ENCODE measurements at places on chromosomes 2 and 18.

DNA sequence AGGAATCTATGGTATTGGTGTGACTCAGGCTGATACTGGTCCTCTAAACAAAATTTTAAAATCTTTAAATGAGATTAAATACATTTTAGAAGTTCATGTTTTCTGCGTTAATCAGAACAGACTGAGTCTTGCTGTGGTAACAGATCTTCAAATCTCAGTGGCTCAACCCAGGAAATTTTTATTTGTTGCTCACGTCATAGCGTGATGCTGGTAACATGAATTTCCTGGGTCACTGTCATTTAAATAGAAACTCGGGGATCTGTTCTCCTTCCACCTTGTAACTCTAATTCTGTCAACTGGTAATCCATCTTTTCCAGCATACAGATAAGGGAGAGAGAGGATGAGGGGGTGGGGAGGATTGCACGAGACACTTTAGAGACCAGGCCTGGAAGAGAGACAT lies 90.0 kb downstream of the CDC42EP3 start:
- no peak for DNase-seq

- DNase-seq, result peak; percentile 88
Measured at GRCh38 chr2:156400706-156401678, 35.2 kb upstream of the GPD2 start.

DNA sequence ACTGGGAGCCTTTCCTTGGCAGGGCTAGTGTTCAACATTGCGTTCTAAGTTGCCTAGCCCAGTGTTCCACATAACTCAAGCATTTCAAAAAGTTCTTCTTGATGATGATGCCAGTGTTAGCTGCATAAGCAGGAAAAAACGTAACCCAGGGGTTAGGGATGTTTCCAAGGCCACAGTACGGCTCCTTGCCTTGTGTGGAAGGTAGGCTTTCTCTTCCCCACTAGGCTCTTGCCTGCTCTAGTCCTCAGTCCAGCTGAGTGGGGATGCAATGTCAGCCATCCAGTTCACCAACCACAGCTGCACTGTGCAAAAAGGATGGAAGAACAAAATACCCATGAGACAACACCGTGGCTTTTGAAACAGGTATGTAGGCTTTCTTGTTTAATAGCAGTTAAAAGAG lies 28.0 kb upstream of the CYP26B1 start:
- no peak for DNase-seq

- DNase-seq, result peak; percentile 6
Measured at GRCh38 chr2:71932780-71933466, 214.7 kb downstream of the CYP26B1 start.

GRCh38 chr2:156211318-156211717 lies 121.2 kb downstream of the NR4A2 start:
- no peak for DNase-seq

- DNase-seq, result no peak
Measured at GRCh38 chr2:20314562-20315501, 35.8 kb downstream of the PUM2 start.

Data from activated T-cell treated with anti-CD3 and anti-CD28 coated beads, Interleukin-2, amount 50 U/mL, for 48 hours (primary cell).